ENCODE measurements at places on chromosomes 2 and 18. TPM values are rescaled to one million over a fixed set of nuclear protein-coding genes. Genes with fewer than 3 reads are reported as not detected.

GRCh38 chr2:240412211-240412861, 23.1 kb upstream of the GPC1 start:
- no peak for DNase-seq

DNA sequence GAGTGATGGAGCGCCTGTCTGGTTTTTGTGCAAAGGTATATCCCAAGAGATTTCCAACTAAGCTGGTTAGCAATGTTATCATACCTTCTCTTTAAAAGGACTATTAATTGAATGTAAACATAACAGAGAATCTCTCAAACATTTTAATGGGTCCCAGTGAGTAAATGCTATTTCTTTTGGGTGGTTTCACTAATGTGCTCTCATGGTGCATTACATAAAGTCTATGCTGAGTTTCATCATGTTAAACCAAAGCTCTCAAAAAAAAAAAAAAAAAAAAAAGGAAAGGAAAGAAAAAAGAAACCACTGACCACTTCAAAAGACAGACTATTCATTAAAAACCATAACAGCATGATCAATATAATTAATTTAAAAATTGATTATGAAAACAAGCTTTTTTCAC, 119.1 kb upstream of the SCN1A start:
- DNase-seq: no peak

GRCh38 chr18:80040515-80040914, 6.3 kb downstream of the RBFA start:
- no peak for DNase-seq

DNA sequence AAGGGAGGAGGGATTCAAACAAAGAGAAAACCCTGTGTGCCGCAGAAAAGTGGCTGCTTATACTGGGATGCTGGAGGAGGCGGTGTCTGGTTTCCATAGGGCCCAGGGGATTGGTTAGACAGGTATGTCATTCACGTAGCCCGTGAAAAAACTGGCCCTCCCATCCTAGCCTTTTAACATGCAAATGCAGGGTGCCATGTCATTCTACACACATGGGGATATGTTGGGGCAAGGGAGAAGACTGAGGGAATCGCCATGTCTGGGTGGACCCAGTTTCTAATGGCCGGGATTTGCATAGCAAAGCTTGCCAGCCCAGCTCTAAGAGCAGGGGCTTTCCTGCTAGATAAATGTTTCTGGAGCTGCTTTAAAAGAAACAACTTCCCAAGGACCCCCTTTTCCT, 8.2 kb upstream of the RNU2-63P start:
- no peak for DNase-seq

- DNase-seq: no peak
These were observed 89.6 kb downstream of the MTCL1 start for GRCh38 chr18:8794934-8795280.

DNA sequence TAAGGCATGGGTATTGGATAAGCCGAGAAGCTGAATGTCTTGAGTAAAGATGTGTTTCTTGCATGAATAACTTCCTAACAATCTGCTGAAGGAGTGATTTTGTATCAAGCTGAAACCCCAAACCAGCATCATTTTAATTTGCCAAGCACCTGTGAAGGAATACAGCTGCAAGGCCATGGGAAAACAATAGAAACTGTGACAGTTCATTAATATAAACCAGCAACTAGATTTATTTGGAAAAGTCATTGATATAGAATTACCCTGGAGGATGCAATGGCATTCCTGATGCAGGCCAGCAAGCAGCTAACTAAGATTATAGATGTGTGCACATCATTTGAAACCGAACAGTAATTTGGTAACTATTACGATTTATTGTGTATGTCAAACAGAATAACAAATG, 155.7 kb upstream of the TCF4 start:
- DNase-seq: no peak

- no peak for DNase-seq
These were observed 631 bp downstream of the GYPC start for GRCh38 chr2:126656431-126657147.

DNA sequence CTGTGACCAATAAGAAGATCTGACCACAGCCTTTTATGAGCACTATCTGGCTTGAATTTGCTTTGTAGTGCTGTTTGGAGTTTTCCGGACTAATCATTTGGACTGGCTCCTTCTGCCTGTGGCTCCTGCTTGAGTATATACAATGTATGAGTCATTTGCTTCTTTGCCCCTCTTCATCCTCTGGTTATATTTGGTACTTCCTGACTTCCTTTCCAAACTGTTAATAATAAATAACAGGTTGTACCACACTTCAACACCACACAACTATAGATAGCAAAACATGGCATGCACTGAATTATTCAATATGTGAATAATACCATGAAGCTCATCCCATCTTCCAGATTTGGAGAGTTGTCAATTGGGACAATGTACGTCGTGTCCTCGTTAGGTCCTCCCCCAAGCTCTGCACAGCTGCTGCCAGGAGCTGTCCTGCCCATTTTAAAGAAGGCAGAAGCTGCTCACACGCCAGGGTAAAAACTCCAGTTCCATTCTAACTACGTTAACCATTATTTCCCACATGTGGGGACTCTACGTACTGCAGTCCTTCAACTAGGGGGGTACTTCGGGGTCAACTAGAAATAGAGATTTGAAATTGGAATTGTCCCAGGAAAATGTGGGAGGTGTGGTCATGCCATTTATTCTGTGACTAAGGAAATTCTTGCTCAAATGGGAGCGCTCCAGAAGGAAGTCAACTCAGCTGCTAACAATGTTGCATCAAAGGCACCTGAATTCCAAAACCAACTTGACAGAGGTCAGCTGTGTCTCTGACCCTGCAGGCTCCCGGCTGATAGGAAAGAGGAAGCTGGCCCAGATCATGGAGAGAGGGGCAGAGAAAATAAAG, 38.1 kb downstream of the ST8SIA5 start:
- no peak for DNase-seq

- no peak for DNase-seq
These were observed 99.3 kb downstream of the COPS8 start for GRCh38 chr2:237184919-237185552.

DNA sequence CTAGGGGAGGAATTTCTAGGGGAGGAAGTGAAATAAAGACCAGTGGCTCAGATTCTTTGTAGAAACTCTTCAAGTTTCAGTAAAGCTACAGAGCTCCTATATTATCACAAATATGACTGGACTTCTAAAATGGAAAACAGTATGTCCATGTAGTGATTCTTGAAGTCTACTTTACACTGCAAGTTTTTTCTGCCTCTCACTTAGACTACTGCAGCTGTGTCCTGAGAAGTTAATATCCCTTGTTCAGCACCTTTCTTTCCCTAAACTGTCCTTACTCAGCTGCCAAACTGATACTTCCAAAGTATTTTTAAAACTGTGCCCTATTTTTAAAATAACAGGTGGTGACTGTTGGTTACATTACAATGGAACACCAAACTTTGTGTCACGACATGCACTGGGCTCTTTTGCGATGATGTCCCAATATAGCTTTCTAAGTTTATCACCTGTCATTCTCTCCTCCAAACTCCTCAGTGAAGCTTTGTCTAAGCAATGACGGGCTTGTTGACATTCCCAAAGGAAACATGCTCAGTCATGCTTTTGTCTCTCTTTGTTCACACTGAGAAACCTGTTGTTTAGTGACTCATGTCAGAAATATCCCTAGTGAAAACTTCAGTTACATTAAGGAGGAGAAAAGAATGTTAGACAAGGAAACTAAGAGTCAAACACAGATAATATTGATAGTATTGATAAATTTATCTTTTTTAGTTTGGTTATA, 341.1 kb downstream of the ARL6IP6 start:
- peak; percentile 84 for DNase-seq

DNA sequence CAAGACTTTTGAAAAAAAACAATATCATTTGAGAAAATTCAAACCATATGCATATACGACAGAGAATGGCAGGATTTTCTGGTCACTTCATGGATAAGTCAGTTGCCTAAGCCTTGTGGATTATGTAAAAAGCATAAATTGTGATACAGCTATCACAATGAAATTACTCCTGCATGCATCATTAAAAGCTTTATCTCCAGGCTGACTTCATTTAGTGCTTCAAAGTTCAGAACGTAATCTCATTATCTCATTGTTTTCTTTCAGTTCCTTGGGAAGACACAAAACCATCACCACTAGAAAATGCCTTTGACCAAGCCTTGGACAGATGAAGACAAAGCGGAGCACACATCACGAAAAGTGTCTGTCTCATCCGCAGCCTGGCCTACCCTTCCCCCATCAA, 57.0 kb downstream of the L3MBTL4 start:
- no peak for DNase-seq

GRCh38 chr2:230362030-230362691, 35.2 kb downstream of the SP140L start:
- no peak for DNase-seq

DNA sequence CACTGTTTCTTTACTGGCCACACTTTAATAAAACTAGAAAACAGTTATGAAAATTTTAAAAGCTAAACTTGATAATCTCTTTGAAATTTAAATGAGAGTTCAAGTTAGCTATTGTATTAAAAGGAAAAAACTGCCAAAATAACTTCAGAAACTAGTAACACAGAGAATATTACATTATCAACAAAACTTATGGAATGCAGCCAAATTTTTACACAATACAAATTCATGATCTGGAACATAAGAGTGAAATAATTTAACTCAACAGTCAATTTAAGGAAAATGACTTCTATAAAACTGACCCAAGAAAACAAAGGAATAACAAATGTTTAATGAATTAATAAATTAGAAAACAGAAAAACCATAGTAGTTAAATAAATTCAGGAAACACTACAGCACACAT, 65.0 kb downstream of the TCF4 start:
- no peak for DNase-seq

DNA sequence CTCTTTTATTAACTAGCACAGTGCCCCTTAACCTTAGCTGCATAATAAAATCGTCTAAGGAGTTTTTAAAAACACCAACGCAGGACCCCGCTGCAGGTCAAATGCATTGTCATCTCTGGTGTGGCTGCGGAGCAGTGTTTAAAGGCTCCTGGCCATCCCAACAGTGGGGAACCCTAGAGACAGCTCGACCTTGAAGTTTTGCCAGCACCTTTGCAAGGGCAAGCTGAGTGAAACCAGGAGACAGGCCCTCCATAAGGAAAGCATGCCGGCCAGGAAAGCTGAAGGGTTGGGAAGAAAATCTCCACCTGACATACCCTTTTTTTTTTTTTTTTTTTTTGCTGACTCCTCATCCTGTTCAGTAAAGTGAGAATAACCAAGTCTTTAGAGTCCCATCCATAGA, 349.0 kb downstream of the CMPK2 start:
- DNase-seq: no peak

DNA sequence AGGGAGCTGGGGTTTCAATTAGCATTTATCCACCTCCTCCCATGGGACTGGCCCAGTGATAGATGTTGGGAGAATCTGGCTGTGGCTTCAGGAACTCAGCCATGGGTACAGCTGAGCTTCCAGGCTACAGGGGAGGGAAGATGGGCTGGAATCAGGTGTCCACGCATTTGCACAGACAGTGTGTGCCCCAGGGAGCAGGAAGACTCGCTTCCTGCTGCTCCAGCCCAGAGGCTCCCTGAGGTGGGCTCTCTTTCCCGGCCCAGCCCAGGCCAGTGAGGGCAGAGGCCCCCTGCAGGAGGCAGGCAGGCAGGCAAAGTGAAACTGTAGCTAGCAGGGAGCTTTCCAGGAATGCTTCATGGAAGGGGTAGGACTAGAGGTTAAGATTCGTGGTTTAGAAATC, 28.7 kb downstream of the DYSF start:
- DNase-seq: no peak

DNA sequence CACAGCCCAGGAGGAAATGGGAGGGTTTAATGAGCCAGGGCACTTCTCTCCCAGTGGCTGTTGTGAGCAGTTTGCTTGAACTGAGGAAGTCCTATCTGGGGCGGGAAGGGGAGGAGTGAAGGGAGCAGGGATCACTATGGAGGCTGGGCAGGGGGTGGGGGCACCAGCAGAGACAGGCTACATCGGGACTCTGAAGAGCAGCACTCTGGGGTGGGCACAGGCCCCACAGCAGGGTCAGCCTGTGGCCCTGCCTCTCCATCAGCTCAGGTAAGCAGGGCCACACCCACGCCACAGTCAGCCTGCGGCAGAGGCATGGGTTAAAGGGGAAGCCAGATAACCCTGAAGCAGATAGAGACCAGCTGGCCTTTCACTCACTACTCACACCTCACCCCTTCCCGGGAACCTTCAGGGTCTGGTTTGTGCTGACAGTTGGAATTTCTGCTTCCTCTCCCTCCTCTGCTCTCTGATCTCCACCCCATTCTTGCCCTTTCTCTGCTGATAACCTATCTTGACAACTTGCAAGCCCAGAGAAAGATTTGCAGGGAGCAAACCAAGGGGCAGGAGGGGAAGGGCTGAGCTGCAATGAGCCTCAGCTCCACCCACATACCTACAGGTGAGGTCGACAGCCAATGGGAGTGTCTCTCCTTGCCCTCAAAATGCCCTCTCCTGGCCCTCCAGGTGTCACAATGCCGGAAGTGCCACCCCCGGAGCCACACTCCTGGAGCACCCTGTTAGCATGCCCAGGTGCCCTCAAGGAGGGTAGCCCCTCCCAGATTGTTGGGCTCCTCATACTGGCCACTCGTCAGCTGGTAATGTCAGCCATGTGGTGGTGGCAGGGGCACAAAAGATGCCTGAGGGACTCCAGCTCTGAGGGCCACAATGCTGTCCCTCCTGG, 3.7 kb downstream of the SIGLEC15 start:
- peak; percentile 83 for DNase-seq

DNA sequence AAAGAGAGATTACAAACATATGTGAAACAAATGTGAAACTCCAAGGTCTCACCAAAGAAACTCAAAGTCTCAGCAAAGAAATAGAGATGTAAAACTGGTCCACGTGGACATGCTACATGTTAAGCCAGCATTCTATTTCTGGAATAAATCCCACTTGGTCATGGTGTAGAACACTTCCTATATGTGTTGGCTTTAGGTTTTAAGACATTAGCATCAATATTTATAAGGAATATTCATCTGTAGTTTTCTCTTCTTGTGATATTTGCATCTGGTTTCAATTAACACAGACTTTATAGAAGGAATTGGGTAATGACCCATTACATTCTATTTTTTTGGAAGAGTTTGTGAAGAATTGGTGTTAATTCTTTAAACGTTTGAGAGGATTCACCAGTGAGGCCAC, 133.1 kb downstream of the COPS8 start:
- DNase-seq: no peak

- no peak for DNase-seq
These were observed 105.6 kb downstream of the MAPK4 start for GRCh38 chr18:50665519-50665918.

GRCh38 chr2:11589316-11589940, 55.6 kb downstream of the GREB1 start:
- no peak for DNase-seq

- DNase-seq: peak; percentile 52
These were observed 21.6 kb downstream of the PTPN2 start for GRCh38 chr18:12862467-12862866.

GRCh38 chr2:1802469-1803216, 58.3 kb upstream of the PXDN start:
- no peak for DNase-seq

GRCh38 chr2:191221666-191222065, 23.5 kb upstream of the MYO1B start:
- no peak for DNase-seq

ACVR1 gene
- 6.6 TPM for total RNA-seq

SLC39A6 gene
- 26.0 TPM for total RNA-seq

RGPD4 gene
- not detected for total RNA-seq

LGALSL gene
- 8.5 TPM for total RNA-seq

RTP5 gene
- not detected for total RNA-seq

TMEM169 gene
- 0.08 TPM for total RNA-seq

PCARE gene
- not detected for total RNA-seq

GREB1 gene
- 0.03 TPM for total RNA-seq
